AG20443 (cell line): ENCODE measurements at places on chromosomes 6 and 20.

- no peak for DNase-seq
These were observed 566.8 kb downstream of the TFAP2A start for GRCh38 chr6:9848094-9848493.

GRCh38 chr20:61683721-61684120 lies 382.0 kb downstream of the TAF4 start:
- no peak for DNase-seq

DNA sequence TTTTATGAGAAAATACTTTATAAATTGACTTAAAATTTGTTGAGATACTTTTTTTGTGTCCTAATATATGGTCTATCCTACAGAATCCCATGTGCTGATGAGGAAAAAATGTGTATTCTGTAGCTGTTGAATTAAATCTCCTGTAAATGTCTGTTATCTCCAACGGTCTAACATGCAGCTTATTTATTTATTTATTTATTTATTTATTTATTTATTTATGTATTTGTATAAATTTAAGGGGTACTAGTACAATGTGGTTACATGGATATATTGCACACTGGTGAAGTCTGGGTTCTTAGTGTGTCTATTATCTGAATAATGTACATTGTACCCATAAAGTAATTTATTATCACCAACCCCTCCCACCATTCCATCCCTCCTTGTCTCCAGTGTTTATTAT lies 315.5 kb downstream of the TENT5A start:
- DNase-seq = no peak

- no peak for DNase-seq
These were observed 249.2 kb upstream of the QKI start for GRCh38 chr6:163165155-163165910.

DNA sequence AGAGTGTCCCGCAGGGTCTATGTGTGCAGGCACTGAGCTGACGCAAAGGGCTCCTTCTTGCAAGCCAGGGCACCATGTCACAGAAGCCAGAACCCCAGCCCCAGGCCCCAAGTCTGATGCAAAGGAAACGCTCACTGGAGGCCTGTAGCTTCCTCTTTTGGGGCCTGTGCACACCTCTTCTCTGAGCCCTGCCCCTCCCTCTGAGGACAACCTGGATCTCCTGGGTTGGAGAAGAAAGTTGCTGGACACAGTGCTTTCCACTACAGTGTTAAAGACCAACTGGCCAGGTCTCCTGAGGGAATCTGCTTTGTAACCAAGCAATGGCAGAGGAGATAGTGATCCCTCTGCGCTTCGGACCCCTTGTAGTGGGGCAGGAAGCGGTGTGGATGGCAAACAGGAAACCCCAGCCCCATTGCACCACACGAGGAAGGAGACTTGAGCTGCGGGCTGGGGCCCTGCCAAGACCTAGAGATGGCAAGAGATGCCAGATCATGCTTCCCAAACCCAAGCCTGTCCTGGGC lies 90.0 kb downstream of the PRND start:
- DNase-seq = no peak

- peak; percentile 66 for DNase-seq
These were observed 1.7 kb downstream of the PHF10 start for GRCh38 chr6:169722362-169723199.

DNA sequence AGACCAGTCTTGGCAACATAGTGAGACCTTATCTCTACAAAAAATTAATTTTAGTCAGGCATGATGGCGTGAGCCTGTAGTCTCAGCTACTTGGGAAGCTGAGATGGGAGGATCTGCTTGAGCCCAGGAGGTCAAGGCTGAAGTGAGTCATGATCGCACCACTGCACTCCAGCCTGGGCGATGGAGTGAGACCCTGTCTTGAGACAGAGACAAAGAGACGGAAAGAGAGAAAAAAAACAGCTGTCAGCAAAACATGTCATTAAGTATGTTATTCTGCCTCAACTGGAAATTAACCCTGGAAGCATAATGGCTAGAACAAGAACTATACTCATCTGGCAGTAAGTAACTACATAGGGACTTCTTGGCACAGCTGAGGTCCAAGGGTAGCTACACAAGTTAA lies 7.2 kb downstream of the MMS22L start:
- no peak for DNase-seq

DNA sequence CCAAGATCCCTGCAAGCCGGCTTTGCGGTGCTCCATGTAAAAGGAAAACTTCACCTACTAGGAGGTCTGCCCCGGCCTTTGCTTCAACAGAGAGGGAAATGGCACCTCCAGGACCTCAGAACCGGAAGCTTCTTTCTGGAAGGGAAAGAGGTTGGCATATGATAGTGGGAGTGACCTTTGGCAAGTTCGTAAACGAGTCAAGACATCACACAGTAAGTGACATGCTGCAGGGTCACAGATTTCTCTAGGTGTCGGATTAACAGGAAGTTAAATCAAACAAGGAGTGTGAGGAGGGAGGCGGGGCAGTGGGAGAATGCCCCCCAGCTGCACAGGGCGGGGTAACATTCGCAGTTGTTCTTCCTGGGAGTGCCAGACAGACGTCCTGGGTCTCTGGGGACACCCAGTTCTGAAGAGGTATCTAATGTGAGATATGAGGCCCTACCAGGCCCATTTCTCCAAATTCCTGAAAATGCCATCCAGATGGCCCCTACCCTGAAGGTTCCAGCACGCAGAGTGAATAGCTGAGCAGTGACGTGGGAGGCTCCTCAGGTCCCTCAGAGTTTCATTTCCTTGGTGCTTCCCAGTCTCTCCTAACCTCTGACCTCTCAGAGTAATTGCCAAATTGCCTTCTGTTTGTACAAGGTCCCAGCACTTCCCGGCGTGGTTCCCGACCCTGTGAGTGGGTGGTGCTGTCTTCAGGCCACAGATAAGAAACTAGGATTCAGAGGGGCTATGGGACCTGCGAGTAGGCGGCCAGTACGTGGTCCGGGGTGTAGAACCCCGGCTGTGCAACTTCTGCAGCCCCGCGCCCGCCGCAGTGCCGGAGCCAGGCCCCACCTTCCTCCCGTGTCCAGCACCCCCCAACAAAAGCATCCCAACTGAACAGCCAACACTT lies 1.9 kb downstream of the RRBP1 start:
- DNase-seq = peak; percentile 34

GRCh38 chr6:18183766-18184165 lies 28.5 kb downstream of the KDM1B start:
- no peak for DNase-seq

GRCh38 chr20:17912916-17913315 lies 55.7 kb downstream of the SNX5 start:
- peak; percentile 71 for DNase-seq

GRCh38 chr6:14107711-14108494 lies 9.7 kb upstream of the CD83 start:
- no peak for DNase-seq

DNA sequence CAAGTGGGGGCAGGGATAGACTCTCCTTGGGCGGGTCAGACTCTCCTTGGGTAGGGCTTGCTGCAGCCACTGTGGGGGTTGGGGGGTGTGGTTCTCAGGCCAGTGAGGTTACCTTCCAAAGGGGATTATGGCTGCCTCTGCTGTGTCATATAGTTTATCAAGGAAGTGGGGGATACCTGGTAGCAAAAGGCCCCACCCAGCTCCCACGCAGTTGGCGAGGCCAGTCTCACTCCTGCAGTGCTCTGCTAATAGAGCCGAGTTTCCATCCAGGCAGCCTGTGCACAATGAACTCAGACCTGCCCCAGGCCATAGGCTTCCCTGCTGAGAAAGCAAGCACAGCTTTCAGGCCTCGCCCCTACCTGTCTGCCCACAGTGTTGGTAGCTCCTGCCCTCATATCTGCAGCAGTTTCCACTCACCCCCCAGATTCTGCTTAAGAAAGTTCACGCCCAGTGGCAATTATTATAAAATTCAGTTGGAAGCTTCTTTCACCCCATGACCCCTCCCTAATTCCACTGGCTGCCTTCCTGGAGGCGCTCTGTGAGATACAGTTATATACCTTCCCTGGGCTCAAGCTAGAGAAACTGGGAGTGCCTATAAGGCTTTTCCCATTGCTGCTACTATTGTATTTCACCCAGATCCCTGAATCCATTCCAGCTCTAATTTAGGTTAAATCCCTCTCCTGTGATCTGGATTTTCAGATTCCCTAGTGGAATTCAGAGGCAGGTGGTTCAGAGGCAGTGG lies 56.1 kb downstream of the HDDC2 start:
- no peak for DNase-seq

- DNase-seq = no peak
These were observed 52.4 kb downstream of the DSTN start for GRCh38 chr20:17622086-17622850.

DNA sequence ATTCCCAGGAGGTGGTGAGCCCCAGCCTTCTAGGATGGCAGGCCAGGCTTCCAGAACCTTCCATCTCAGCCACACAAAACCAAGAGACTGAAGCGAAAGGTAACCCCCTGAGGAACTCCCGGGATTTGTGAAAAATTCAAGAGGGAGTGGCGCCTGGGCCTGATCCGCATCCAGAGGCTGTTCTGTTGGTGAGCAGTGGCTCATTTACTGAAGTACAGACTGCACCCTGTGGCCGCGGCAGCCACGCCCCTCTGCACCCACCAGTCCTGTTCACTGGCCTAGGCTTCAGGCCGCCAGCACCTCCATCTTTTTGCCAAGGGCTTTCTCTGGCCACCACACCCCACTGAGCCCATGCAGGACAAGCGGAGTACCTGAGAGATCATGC lies 79.1 kb upstream of the PTPN1 start:
- DNase-seq = no peak

GRCh38 chr6:36246506-36247268 lies 23.2 kb upstream of the PNPLA1 start:
- no peak for DNase-seq

GRCh38 chr6:170290296-170291128 lies at the start of gene DLL1:
Gene DLL1, minus strand, starts transcription at chr6:170291078. Its CDS starts 939 bp downstream, at chr6:170290139.
- peak; percentile 75 for DNase-seq

- DNase-seq = no peak
These were observed 363.4 kb downstream of the PHF3 start for GRCh38 chr6:63998991-63999390.

DNA sequence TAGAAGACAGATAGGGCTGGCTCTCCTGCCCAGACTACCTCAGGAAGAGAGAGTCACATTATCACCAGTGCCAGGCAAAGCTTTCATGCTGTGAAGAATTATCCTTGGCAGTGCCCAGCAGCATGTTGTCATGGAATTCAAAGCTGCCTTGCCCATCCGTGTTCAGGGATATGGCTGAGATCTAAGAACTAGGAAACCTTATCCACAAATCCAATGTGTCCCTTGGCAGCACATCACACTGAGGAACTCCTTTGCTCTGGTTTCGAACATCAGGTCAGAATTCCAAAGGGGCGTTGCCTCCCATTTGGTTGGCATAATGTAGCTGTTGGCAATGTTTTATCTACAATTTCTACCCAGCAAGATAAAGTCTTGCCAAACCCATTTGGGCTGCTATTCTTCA lies 52.7 kb downstream of the ADGRF1 start:
- DNase-seq = no peak

GRCh38 chr20:45969712-45970634 lies 2.0 kb downstream of the ZNF335 start:
- peak; percentile 68 for DNase-seq

GRCh38 chr6:168333039-168333438 lies 13.5 kb upstream of the DACT2 start:
- no peak for DNase-seq

DNA sequence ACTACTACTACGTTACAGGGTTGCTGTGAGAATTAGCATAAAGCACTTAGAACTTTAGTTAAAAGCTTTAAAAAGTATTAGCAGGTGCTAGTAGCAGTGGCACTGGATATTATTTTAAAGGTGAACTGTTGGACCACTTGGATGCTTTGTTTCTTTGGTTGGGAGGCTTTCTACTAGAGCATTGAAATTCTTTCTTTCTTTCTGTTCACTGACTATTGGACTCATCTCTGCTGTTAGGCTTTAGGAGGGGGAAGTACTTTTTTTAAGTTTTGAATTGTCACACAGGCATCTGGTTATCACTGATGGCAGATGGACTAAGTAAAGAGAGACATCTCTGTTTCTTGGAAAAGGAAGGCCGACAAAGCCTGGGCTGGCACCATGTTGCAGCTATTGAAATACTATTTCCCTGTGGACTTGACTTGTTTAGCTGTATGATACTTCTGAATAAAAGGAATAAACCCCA lies 4.8 kb downstream of the TBPL1 start:
- no peak for DNase-seq

DNA sequence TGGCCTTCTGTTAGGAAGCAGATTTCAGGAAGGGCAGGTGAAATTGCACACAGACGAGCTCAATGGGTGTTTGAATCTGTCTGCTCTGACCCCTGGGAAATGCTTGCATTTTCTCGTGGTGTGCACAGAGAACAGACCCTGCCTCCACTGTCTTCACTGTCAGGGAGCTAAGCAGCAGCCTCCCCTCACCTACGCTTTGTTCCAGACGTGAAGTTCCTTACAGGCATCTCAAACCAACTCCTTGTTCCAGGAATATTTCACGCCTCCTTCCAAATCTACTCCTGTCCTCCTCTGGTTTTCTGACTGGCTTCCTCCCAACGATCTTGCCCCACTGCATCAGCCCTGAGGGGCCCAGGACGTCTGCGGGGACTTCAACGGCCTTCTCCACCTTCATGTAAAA lies 13.7 kb downstream of the DACT2 start:
- DNase-seq = no peak

DNA sequence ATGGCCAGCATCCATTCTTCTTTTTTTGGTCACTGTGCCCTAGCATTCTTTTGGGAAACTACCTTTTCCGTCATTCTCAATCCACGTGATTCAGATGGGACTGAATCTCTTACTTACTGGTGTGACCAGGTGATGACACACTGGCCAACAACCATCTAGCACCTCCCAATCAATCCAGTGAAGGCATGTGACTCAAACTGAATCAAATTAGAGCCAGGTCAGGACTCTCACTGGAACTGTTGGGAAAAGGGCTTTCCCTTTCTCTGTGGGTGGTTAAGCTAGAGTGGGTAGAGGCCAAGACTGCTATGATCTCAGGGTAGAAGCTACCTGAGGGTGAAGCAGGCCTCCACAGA lies 36.2 kb upstream of the ZMYND8 start:
- no peak for DNase-seq

GRCh38 chr6:65091561-65091960 lies 615.5 kb downstream of the EYS start:
- DNase-seq = no peak

DNA sequence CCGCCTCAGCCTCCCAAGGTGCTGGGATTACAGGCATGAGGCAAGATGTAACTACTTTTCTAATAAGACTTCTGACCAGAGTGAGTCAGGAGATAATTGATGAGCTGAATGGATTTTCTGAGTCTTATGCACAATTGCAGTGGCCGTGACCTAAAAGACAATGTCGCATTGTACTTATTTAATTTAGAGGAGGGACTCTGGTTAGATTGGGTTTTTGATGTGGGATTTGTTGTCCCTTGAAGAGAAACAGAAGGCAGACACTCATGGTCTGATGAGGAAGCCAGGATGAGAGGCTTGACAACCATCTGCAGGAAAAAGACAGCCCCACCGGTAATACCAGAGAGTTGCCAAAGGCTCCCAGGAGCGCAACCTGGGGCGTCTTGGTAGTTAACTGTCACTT lies 68.0 kb downstream of the ISM1 start:
- DNase-seq = no peak

DNA sequence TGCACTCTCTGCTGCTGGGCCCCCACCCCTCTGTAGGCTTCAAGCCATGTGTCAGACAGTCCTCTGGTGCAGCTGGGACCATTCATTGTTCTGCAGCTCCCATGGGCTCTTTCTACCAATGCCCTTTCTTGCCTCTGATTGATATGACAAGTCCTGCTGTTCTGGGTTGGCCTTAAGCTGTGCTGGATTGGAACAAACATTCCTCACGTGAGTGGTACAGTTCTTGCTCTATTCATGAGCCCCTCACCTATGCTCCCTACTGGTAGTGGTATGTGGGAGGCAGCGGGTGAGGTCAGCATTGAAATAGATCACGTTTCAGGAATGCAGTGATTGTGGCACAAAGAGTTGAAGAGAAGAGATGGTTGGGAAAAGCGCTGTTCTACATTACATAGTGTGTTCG lies 48.8 kb upstream of the RALY start:
- no peak for DNase-seq

- peak; percentile 72 for DNase-seq
These were observed 14.1 kb upstream of the CPNE5 start for GRCh38 chr6:36853325-36853724.
